ENCODE measurements at places on chromosomes 16 and 17. TPM values are rescaled to one million over a fixed set of nuclear protein-coding genes. Genes with fewer than 3 reads are reported as not detected.

DNA sequence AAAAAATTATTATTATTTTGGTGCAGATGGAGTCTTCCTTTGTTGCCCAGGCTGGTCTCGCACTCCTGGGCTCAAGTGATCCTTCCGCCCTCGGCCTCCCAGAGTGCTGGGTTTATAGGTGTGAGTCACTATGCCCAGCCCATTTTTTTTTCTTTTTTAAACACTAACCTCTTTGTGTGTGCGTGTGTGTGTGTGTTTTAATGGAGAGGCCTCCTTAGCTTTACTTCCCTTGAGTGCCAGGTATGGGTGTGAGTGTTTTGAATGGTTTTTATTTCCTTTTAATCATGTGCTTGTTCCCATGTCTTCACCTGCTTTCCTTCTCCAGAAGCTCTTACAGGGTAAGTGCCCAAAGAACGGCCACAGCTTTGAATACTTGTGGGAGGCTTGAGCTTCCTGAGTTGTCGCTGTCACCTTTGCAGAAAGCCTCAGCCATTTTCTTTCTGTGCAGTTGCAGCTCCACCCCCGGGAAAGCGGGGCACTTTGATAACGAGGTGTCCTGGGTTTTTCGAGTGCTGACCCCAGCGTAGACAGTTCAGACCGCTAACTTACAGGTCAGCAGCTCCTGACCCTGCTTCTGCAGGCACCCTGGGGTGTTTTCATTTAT, 22.6 kb downstream of the AKAP1 start:
- H3K4me1 ChIP-seq: peaks cover 77% of the 10 kb centered on the region
- peak overlapping the region; percentile 80 for H3K27ac ChIP-seq
- no peak overlapping the region for H3K4me3 ChIP-seq
- peak; percentile 59 for DNase-seq

- peaks cover 78% of the 10 kb centered on the region for H3K27me3 ChIP-seq
- H3K4me3 ChIP-seq: peak overlapping the region; percentile 41
- H3K27ac ChIP-seq: no peak overlapping the region
Observed at GRCh38 chr16:31215287-31216162, 1.4 kb downstream of the PYDC1 start.

DNA sequence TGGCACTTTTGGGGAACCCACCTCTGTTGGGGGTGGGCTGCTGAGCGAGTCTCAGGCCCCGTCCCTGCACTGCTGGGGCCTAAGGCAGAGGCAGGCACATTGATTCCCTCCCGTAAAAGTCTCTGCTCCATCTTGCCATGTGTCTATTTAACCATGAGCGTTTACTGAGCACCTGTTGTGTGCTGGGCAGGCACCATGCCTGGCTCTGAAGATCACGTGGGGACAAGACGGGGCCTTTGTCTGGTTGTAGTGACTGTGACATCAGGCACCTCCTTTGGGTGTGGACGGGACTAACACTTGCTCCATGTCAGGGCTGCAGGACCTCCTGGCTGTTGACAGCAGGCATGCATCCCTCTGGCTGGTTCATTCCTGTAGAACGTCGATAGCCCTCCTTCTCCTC, 204.7 kb upstream of the CIBAR2 start:
- H3K4me3 ChIP-seq: no peak overlapping the region
- no peaks in the 10 kb centered on the region for H3K27me3 ChIP-seq
- H3K27ac ChIP-seq: no peak overlapping the region
- H3K36me3 ChIP-seq: no peaks in the 10 kb centered on the region

The CSH1 gene
- total RNA-seq: not detected

- H3K36me3 ChIP-seq: peaks cover 30% of the 10 kb centered on the region
- H3K27me3 ChIP-seq: no peaks in the 10 kb centered on the region
- no peak overlapping the region for H3K4me3 ChIP-seq
- peak; percentile 29 for DNase-seq
- H3K27ac ChIP-seq: no peak overlapping the region
- peaks cover 27% of the 10 kb centered on the region for H3K4me1 ChIP-seq
Observed at GRCh38 chr17:80270836-80271235, 10.2 kb downstream of the RNF213 start.

The MYOCD gene
- total RNA-seq: 35.1 TPM

The HSD17B2 gene
- total RNA-seq: 19.6 TPM

GRCh38 chr17:29042679-29043538, at the start of gene PIPOX:
TSS of gene PIPOX (plus strand) at chr17:29043141. CDS start at chr17:29043226, 85 bp downstream.
- H3K4me3 ChIP-seq: no peak within 1 kb of the TSS
- DNase-seq: peak; percentile 76
- peaks cover 15% of the 10 kb centered on the region for H3K4me1 ChIP-seq
- H3K27me3 ChIP-seq: peaks cover 2% of the 10 kb centered on the region
- no peaks in the 10 kb centered on the region for H3K36me3 ChIP-seq
- H3K27ac ChIP-seq: peak within 1 kb of the TSS; percentile 32

DNA sequence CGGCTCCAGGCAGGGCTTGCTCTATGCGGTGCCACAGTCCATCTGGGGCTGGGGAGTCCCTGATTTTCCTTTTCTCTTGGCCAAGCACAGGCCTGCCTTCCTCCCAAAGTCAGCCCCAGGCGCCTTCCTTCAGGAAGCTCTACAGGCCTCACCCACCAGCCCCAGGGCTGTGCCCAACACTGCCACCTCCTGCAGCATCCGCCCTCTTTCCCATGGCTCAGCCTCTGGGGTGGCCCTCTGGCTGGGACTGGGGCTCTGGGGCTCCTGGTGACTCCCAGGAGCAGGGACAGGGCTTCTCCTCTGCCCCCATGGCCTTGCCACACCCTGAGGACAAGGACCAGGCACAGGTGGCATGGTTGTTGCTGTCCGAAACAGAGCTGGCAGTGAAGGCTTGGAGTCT, 817 bp downstream of the ITGB4 start:
- peaks cover 25% of the 10 kb centered on the region for H3K36me3 ChIP-seq
- DNase-seq: peak; percentile 61
- H3K4me1 ChIP-seq: peaks cover 41% of the 10 kb centered on the region
- peak overlapping the region; percentile 90 for H3K27ac ChIP-seq
- peaks cover 21% of the 10 kb centered on the region for H3K27me3 ChIP-seq

The CACNB1 gene
- total RNA-seq: 57.2 TPM

GRCh38 chr17:9167379-9167778, 146.1 kb downstream of the NTN1 start:
- DNase-seq: no peak
- H3K36me3 ChIP-seq: no peaks in the 10 kb centered on the region
- no peaks in the 10 kb centered on the region for H3K4me1 ChIP-seq
- peak overlapping the region; percentile 29 for H3K27ac ChIP-seq
- H3K4me3 ChIP-seq: no peak overlapping the region

DNA sequence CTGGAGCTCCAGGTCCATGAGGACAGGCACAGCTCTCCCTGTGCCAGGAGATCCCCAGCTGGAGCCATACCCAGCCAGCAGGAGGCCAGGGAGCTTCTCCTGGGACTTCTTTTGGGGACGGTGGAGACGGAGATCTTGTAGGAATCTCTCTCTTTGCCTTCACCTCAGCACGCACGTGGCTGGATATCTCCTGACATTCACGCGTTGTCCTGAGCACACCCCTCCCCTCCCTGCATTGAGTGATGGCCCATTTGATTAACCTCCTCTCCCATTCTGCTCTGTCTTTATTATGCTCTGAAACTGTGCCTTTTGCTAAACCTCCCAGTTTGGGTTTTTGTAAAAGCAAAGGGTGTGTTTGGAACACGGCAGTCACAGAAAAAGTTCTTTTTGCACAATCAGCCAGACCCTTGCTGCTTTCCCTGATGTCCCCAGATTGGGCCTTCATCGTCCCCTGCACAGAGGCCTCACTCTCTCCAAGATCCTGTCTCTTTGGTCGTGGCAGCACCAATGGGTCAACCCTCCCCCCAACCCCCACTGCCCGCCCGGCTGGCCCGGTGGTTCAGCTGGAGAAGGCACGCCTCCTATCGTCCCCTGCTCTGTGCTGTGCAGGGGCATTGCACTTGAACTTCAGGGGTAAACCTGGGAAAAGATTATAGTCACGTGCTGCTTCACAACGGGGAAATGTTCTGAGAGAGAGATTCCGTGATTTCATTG, 32.5 kb upstream of the LGALS9 start:
- no peak overlapping the region for H3K4me3 ChIP-seq
- H3K27me3 ChIP-seq: no peaks in the 10 kb centered on the region
- H3K4me1 ChIP-seq: peaks cover 3% of the 10 kb centered on the region
- no peak for DNase-seq

The PLD6 gene
- not detected for total RNA-seq

- peaks cover 17% of the 10 kb centered on the region for H3K4me1 ChIP-seq
- H3K27ac ChIP-seq: peak overlapping the region; percentile 27
- no peak for DNase-seq
- H3K27me3 ChIP-seq: no peaks in the 10 kb centered on the region
Observed at GRCh38 chr16:17334096-17334495, 136.7 kb downstream of the XYLT1 start.

The TBC1D3H gene
- not detected for total RNA-seq

- H3K36me3 ChIP-seq: no peaks in the 10 kb centered on the region
- H3K4me3 ChIP-seq: peak within 1 kb of the TSS; percentile 59
- no peak within 1 kb of the TSS for H3K27ac ChIP-seq
- H3K4me1 ChIP-seq: peaks cover 9% of the 10 kb centered on the region
- peak; percentile 91 for DNase-seq
Observed at GRCh38 chr16:67326472-67327309, at the start of the genes KCTD19 and LRRC36. TSS of gene KCTD19 (minus strand) at chr16:67326741. CDS start at chr16:67326707, 34 bp downstream. TSS of gene LRRC36 (plus strand) at chr16:67326815. CDS start at chr16:67326863, 48 bp downstream.

DNA sequence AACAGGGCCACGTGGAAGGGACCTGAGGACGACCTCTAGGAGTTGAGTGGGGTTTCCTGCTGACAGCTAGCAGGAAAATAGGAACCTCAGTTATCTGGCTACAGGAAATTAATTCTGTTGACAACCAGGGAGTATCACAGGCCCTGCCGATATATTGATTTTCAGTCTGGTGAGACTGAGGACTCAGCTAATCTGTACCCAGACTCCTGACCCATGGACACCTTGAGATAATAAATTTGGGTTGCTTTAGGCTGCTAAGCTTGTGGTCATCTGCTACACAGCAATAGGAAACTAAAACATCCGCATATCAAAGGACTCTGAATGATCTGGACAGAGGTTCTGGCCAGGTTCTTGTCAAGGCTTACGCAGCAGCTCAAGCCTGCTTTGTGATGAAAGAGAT, 80.8 kb upstream of the CNEP1R1 start:
- no peak for DNase-seq
- H3K36me3 ChIP-seq: no peaks in the 10 kb centered on the region
- no peaks in the 10 kb centered on the region for H3K4me1 ChIP-seq

DNA sequence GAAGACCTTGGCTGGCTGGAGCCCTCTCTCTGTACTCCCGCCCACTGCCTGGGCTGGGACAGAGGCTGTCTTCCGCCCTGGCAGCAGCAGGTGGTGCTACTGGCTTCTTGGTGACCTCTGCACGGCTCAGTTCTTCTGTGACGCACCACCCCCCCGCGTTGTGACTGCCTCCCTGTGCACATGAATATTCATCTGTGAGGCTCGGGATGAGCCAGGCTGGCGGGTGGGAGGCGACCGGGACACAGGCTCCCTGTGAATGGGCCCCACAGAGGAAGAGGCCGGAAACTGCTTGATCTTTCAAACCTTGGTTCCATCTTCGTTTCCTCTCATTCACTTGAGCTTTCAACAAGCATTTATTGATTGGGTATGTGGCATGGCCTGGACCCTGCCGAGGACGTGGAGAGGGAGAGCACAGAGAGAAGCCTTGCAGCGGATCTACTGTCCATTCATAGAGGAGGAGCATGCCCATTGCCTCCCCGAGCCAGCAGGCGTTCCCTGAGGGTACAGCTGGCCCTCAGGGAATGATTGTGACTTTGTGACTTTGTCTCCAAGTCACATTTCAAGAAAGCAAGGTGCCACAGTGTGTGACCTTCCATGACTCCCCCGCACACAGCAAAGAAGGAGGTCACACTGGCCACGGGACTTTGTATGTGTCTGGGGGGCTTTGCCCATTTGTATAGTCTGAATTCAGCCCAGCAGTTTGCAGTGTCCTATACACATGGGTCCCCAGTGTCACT, 45.0 kb downstream of the B9D1 start:
- DNase-seq: peak; percentile 90
- H3K4me1 ChIP-seq: peaks cover 22% of the 10 kb centered on the region
- no peaks in the 10 kb centered on the region for H3K27me3 ChIP-seq
- H3K27ac ChIP-seq: no peak overlapping the region
- peaks cover 61% of the 10 kb centered on the region for H3K36me3 ChIP-seq

The RPL27 gene
- total RNA-seq: 1,470 TPM

The MT1G gene
- total RNA-seq: 605 TPM

- no peak for DNase-seq
- H3K4me1 ChIP-seq: no peaks in the 10 kb centered on the region
- no peaks in the 10 kb centered on the region for H3K36me3 ChIP-seq
- no peak overlapping the region for H3K4me3 ChIP-seq
Observed at GRCh38 chr17:20966870-20967269, 75.9 kb downstream of the USP22 start.

DNA sequence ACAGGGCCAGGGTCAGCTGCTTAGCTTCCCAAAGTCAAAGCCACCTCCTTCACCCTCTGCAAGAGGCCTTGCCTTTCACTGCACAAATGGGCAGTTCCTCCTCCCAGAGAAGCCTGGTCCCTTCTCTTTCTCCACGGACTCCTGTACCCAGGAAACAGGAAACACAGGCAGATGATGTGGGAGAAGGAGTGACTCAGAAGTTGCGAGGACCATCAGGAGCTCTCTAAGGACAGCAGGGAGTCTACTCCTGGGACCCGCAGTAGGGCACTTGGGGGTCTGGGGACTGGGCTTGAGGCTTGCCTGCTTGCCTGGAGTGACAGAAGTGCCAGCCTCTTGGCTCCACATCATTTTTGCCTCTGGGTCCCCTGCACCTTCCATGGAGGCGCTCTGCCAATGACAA, 47.4 kb upstream of the KSR1 start:
- no peak overlapping the region for H3K4me3 ChIP-seq
- H3K27ac ChIP-seq: no peak overlapping the region
- H3K36me3 ChIP-seq: no peaks in the 10 kb centered on the region

- DNase-seq: no peak
- H3K27me3 ChIP-seq: no peaks in the 10 kb centered on the region
- H3K36me3 ChIP-seq: no peaks in the 10 kb centered on the region
- H3K27ac ChIP-seq: no peak overlapping the region
Observed at GRCh38 chr17:9269350-9270035, 248.2 kb downstream of the NTN1 start.

DNA sequence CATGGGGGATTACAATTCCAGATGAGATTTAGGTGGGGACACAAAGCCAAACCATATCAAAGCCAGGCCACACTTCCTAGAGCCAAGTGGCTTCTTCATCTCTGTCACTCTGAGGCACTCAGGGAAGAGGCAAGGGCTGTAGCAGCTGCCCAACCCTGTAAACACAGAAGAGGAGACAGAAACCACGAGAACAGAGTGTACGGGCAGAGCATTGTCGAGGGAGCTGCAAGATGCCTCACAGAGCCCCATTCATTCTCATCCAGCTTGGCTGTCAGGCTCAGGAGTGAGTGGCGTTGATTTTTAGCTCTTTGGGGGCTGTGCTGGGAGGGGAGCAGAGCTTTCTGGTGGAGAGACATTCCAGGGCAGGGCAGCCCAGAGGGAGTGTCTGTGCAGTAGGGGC, 117.2 kb upstream of the SALL1 start:
- H3K4me1 ChIP-seq: no peaks in the 10 kb centered on the region
- no peak overlapping the region for H3K4me3 ChIP-seq
- H3K27me3 ChIP-seq: no peaks in the 10 kb centered on the region

DNA sequence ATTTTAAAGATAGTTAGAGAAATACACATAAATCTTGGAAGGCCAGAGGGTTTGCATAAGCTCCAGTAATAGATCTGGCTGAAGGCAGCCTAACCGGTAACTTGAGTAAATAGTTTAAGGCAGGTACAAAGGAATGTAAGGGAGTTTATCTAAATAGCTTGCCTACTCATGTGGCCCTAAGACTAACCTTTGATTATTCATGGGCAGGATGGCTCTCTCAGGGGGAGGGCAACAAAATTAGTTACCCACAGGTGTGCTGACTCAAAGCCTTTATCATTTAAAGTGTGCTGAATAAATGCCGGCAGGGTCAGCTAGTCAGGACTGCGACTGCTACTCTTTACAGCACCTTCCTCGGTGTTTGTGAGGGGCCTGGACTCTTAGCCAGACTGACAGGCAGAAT, 761.3 kb upstream of the KIF2B start:
- H3K36me3 ChIP-seq: no peaks in the 10 kb centered on the region
- H3K4me3 ChIP-seq: no peak overlapping the region
- H3K4me1 ChIP-seq: no peaks in the 10 kb centered on the region
- H3K27me3 ChIP-seq: no peaks in the 10 kb centered on the region
- DNase-seq: no peak
